Activated T-cell treated with anti-CD3 and anti-CD28 coated beads, Interleukin-2, amount 50 U/mL, for 72 hours (primary cell): ENCODE measurements at places on chromosomes 12 and 14. TPM values are rescaled to one million over a fixed set of nuclear protein-coding genes. Genes with fewer than 3 reads are reported as not detected.

DNA sequence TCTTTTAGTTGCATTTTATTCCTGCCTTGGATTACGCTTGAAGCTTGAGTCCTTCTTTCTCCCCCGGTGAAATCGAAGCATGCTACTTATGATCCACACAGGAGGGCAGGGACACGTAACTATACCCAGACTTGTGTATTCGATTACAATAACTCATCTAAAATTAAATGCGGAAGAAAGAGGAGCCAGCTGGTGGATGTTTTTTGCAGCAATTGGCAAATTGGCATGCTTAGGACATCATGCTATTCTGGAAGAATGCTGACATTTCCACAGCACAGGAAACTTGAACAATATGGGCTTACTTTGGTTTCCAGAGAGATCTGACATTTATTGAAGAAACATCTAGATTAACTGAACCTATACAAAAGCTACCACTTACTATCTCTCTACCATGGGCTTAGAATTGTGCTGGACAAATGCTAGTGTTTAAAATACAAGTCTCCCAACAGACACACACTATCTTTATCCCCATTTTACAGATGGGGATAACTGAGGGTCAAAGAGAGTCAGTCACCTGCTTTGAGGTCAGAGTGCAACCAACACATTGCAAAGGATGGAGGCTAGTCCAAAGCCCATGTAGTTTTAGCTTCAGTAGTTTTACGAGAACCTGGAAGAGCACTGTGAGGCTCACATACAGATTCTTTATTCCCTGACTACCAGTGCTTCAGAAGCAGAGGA, 36.3 kb downstream of the LGMN start:
- no peak for DNase-seq

FAM181A gene
- not detected for total RNA-seq

- DNase-seq = no peak
Measured at GRCh38 chr12:64674367-64674922, 64.2 kb downstream of the RASSF3 start.

- DNase-seq = no peak
Measured at GRCh38 chr12:46676396-46676795, 149.4 kb downstream of the SLC38A4 start.

- no peak for DNase-seq
Measured at GRCh38 chr12:49026101-49026500, 7.5 kb upstream of the PRKAG1 start.

GRCh38 chr12:27351476-27351875, 18.8 kb downstream of the BMAL2 start:
- no peak for DNase-seq

DNA sequence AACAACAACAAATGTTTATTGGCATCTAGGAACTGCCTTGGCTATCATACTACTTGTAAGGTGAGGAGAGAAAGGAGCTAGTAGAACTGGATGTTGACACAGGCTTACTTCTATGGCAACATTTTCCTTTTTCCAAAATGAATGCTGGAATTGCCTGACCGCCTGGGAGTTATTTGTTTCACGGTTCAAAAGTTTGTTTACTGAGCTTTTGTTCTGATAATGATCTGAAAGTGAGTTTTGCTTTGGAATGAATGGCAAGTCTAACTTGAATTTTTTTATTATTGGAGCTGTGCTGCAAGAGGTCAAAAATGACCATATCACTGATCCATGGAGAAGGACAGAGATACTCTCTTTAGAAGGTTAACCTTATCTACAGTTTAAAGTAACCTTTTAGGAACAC, 183.5 kb upstream of the CAND1 start:
- no peak for DNase-seq

IFI27L1 gene
- total RNA-seq = 71.4 TPM

- DNase-seq = no peak
Measured at GRCh38 chr12:7877420-7877819, 4.7 kb upstream of the SLC2A14 start.

RPGRIP1 gene
- total RNA-seq = not detected

SIX6 gene
- not detected for total RNA-seq

- no peak for DNase-seq
Measured at GRCh38 chr14:104171895-104172294, 33.5 kb downstream of the KIF26A start.

DNA sequence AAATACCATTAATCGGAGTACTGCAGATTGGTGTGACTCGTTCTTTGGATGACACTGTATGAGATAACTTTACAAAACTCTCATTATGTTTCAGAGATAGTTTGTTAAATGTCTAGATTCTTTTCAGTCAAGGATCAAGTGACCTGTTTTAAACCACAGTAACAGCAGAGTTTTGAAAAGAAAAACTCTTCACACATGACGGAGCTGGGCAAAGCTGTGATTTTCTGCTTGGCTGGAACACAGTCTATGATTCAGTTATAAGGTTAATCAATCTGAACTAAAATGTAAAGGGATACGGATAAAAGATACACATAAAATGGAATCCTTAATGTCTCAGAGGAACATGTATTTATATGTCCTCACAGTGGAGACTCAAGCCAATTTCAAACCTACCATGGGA, 573.2 kb downstream of the PRKD1 start:
- DNase-seq = no peak

DNA sequence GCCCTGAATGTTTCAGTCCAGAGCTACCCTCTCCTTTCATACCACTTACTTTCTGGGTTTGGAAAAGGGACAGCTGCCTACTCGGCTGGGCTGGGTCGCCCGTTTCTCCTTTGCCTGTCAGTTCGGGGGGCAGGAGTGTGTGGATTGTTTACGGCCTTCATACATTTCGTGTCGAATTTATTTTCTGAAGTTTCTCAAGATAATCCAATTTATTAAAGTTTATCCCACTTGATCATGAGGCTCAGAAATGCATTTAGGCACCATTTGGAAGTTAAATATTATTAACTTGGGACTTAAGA, 608 bp downstream of the ZNF410 start:
- no peak for DNase-seq

- DNase-seq = no peak
Measured at GRCh38 chr14:88323086-88323522, at the start of gene KCNK10. Gene KCNK10, minus strand, starts transcription at chr14:88323269. Its CDS starts 471 bp downstream, at chr14:88322798.

DYRK4 gene
- 51.2 TPM for total RNA-seq

FGD4 gene
- total RNA-seq = 1.7 TPM

PTCSC3 gene
- not detected for total RNA-seq

TMTC2 gene
- 9.0 TPM for total RNA-seq

- DNase-seq = no peak
Measured at GRCh38 chr12:21894792-21895595, 46.2 kb downstream of the ABCC9 start.

GRCh38 chr14:100839681-100840111, 13.8 kb downstream of the MEG3 start:
- no peak for DNase-seq

DNA sequence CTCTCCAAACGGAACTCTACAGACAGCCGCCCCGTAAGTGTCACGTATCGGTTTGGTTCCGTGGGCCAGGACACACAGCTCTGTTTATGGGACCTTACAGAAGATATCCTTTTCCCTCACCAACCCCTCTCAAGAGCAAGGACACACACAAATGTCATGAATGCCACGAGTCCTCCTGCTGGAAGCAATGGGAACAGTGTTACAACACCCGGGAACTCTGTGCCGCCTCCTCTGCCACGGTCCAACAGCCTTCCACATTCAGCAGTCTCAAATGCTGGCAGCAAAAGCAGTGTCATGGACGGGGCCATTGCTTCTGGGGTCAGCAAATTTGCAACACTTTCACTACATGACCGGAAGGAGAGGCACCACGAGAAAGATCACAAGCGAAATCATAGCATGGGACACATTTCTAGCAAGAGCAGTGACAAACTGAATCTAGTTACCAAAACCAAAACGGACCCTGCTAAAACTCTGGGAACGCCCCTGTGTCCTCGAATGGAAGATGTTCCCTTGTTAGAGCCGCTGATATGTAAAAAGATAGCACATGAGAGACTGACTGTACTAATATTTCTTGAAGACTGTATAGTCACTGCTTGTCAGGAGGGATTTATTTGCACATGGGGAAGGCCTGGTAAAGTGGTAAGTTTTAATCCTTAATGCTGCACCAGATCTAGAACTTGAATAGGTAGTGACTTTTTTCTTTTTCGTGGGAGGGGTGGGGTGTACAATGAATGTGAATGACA, 69.7 kb downstream of the WDR20 start:
- no peak for DNase-seq

TEX52 gene
- 0.48 TPM for total RNA-seq

EGLN3 gene
- total RNA-seq = 8.2 TPM

GRCh38 chr14:94161981-94162380, 12.1 kb upstream of the PPP4R4 start:
- no peak for DNase-seq

JDP2 gene
- total RNA-seq = 6.3 TPM

- DNase-seq = no peak
Measured at GRCh38 chr12:98990648-98991047, 345.6 kb downstream of the APAF1 start.

GRCh38 chr12:112937741-112938719, at the start of gene OAS3:
Gene OAS3, plus strand, starts transcription at chr12:112938474. Its CDS starts 57 bp downstream, at chr12:112938531.
- DNase-seq = peak; percentile 69

DNA sequence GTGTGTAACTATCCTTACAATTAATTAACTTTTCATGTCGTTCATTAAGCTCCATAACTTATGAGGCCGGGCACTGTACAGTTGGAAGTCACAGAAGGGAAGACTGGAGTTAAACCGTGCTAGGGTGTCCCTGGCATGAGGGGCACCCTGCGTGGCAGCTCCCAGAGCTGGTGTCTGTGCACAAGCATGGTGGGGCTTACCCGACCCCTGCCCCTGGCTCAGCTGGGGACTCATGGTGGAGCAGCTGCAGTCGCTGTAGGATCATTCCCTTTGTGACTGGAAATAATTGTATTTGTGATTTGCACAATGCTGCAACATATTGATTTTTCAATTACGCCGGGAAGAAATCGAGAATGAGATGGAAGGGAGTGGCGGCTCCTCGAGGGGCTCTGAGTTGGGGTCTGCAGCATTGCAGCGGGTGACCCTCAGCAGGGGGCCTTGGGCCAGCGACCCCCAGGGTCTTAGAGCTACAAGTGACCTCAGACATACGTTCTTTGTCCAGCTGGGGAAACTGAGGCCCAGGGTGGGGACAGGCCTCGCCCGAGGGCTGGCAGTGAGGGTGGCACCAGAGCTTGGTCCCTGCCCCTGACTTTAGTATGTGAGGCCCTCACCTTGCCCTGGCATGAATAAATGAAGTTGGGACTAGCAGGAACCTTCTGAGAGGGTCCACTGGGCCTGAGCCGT, 125.4 kb downstream of the KIF26A start:
- no peak for DNase-seq

HCAR1 gene
- 0.12 TPM for total RNA-seq

- no peak for DNase-seq
Measured at GRCh38 chr14:89219051-89219450, 198.0 kb downstream of the FOXN3 start.

DNA sequence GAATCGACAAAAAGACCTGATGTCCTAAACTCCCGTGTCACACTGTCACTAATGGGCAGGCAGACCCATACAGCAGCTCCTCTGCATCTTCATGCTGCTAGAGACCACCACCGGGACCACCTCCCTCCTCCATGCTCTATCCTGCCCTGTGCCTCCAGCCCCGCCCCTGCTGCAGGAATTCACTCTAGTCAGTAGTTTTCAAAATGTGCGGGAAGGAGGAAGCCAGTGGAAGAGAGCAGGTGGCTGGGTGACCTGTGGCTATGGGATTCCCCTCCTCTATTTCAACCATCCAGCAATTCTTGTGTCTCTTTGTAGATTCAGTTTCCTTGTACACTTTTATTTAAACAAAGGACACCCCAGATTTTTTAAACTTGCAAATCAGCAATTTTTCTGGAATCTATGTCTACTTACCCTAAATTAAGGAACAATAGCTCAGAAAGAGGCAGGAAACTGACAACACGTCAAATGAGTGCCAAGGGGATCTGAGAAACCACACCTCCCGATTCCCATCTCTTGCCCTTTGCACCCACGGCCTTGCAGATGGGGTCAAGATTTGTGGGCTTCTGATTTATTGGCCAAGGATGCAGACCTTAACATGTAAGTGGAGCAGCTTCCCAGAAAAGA, 20.4 kb upstream of the MAP1LC3B2 start:
- DNase-seq = no peak

ACOT4 gene
- 4.4 TPM for total RNA-seq

DNA sequence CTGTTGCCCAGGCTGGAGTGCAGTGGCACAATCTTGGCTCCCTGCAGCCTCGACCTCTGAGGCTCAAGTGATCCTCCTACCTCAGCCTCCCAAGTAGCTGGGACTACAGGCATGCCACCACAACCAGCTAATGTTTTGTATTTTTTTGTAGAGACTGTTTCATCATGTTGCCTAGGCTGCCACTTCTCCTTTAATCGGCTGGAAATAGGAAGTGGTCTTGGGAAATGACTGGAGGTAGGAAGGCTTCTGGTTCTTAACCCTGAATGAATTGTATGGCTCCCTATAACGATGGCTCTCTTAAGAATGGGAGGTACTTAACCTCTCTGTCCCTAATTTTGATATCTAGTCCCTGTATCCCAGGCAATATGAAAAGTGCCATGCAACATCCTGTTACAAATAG, 113.9 kb upstream of the USP15 start:
- DNase-seq = no peak

DNA sequence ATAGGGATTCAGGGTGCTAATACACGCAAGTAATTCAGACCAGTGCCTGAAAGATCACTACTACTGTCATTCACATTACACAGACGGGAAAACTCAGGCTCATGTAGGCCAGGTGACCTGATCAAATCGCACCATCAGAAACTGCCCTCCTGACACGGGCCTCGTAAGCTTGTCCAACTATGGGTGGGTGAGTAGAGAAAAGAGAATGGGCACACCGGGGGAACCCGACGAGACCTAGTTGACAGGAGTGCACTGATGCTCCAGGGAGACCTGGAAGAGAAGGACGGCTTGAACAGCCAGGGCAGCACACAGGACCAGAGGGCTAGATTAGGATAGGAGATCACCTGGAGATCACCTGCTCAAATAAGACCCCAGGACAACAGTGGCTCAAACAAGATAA, 166.9 kb upstream of the DIO3 start:
- DNase-seq = no peak

- DNase-seq = no peak
Measured at GRCh38 chr12:1204581-1205121, 213.6 kb downstream of the ERC1 start.

DNA sequence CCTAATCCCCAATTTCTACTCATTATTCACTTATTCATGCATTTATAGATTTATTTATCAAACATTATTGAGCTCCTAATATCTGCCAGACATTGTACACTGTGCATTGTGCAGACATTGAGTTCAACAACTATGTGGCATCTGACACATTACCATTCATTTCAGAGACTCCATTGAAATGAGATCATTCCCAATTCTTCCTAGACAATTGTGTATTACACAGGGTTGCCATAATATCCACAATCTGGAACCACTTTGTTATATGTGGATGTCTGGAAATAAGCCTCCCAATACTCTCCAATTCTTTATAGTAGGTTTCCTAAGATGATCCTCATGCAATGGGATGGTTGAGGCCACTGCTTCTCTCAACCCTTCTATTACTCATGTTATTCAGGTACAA, 165.0 kb downstream of the OTOGL start:
- DNase-seq = no peak
